NCI-H187 treated with DMSO at 0.1 percent for 48 hours (cell line): ENCODE measurements at places on chromosomes 4 and X.

- DNase-seq: no peak
Measured at GRCh38 chr4:102390438-102390837, 45.2 kb upstream of the SLC39A8 start.

- DNase-seq: no peak
Measured at GRCh38 chr4:169115144-169115896, 105.3 kb upstream of the CBR4 start.

- DNase-seq: no peak
Measured at GRCh38 chrX:77969538-77969937, at the start of gene PGAM4. TSS of gene PGAM4 (minus strand) at chrX:77969638. CDS start at chrX:77969638, 0 bp downstream.

DNA sequence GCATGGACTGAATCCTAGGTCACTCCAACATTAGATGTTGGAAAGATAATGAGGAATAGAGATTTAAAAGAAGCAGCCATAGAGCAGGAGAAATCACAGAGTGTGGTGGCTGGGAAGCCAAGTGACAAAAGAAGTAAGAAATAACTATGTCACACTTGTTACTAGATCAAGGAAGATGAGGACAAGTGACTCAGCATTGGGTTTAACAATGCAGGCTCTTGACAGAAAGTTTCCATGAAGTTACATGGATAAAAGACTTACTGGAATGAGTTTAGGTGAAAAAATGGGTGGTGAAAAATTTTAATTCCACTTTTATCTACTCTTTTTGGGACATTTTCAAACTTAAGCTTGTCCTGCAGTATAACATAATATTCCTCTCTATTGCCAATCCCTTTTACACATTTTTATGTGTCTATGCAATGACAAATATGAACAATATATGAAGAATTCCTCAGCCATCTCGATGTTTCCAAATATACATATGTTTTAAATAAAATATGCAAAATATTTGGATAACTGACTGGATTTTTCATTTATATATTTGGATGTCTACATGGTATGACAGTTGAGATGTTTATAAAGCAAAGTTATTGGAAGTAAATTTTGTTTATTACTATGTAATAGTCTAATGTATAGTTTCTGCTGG lies 462.6 kb downstream of the IL15 start:
- DNase-seq: no peak

- DNase-seq: no peak
Measured at GRCh38 chr4:31088600-31089230, 368.5 kb downstream of the PCDH7 start.

DNA sequence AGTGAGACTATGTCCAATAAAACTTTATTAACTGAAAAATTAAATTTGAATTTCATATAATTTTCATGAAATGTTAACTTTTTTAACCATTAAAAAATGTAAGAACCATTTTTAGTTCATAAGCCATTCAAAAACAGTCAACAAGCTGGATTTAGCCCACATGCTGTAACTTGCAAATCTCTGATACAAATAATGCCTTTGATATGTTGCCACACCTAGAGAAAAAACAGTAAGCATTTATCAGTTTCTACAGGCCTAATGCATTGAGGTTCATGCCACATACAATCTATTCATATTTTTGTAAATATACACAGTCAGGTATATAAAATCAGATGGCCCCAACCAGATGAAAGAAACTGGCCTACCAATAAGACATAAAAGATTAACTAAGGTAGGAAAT lies 52.8 kb downstream of the LCORL start:
- DNase-seq: no peak

DNA sequence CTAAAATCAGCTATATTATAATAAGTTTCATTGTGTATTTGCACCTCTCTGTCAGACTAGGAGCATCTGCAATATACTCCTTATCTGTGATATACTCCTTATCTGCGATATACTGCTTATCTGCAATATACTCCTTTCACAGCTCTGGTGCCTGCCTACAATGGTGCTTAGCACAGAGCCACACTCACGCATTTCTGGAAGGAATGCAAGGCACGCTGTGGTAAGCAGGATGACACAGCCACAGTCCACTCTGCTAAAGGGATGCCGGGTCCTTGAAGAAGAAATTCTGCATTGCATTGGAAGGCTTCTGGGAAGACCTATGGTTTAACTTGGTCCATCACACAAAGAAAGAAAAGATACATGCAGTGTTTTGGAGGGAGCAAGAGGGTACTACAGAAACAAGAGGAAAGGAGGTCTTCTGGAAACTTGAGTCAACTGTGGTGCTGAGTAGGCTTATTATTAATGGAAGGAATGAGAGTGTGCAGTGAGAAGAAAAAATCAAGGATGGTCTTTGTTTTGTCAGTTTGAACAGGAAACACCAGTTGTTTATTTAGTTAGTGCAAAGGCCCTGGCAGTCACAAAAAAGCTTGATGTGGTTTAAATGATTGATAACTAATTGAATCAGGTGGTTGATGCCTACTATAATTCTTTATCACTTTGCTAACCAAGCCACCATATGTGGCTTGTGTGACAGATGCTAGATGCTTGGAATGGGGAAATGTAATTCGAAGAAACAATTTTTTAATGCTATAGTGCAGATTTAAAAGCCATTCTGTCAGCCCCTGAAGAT lies 342.3 kb downstream of the GRXCR1 start:
- DNase-seq: no peak

DNA sequence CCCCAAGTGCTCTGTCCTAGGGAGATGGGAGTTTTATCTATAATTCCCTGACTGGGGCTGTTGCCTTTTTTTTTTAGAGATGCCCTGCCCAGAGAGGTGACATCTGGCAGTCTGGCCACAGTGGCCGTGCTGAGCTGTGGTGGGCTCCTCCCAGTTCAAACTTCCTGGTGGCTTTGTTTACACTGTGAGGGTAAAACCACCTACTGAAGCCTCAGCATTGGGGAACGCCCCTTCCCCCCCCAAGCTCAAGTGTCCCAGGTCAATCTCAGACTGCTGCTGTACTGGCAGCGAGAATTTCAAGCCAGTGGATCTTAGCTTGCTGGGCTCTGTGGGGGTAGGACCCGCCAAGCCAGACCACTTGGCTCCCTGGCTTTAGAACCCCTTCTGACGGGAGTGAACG lies 38.3 kb upstream of the CBLL2 start:
- DNase-seq: no peak

GRCh38 chrX:152575331-152575730 lies 62.4 kb upstream of the GABRQ start:
- no peak for DNase-seq

DNA sequence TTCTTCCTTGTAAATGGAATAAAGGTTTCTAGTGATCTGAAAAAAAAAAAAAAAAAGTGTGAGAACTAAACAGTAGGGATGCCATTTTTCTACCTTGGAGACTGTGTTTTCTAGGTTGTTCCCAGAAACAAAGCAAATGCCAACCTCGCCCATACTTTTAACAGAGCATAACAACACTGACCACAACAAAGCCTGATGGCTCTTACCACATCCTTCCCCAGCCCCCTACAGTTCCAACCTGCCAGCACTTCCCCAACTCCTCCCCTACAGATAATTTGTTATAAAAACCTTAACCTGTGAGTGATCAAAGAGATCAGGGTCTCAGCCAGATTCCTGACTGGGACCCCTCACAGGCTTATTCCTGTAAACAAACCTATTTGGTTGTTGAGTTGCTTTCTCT lies 940.0 kb downstream of the SH3BGRL start:
- no peak for DNase-seq

DNA sequence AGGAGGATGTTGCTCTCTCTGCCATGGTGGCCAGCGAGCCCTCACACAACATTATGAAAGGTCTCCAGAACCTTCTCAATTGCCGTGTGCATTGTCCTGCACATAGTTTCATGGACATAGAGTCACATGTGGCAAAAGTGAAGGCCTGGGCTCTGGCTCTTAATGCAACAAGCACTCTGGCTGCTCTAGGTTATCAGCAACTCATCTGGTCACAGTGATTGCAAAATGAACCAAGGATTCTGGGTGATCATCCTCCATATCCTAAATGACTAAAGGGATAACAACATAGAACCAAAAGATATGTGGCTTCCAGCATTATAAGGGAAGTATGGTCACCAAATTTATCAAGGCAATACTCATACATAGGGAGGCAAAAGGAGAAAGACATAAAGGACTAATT lies 175.2 kb downstream of the MGST2 start:
- no peak for DNase-seq

- DNase-seq: no peak
Measured at GRCh38 chr4:2357821-2358745, 60.4 kb downstream of the ZFYVE28 start.

- no peak for DNase-seq
Measured at GRCh38 chrX:97060020-97060419, 176.3 kb downstream of the RPA4 start.

DNA sequence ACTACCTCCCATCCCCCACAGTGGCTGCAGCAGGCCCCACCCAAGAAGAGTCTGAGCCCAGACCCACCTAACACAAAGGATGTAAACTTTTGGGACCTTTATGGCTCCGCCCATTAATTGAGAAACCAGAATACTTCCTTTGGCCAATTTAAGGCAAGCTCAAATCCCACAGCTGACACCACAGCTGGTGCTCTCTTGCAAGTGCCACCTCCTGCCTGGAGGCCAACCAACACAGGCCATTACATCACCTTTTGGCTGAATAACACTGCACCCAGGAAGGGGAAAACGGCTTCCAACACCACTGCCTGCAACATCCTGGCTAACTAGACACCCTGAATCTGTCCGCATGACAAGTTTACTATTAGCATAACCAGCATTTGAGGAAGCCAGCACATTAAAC lies 248.8 kb downstream of the PRDM5 start:
- DNase-seq: no peak

- DNase-seq: no peak
Measured at GRCh38 chr4:76958891-76959290, 9.3 kb downstream of the SEPTIN11 start.

DNA sequence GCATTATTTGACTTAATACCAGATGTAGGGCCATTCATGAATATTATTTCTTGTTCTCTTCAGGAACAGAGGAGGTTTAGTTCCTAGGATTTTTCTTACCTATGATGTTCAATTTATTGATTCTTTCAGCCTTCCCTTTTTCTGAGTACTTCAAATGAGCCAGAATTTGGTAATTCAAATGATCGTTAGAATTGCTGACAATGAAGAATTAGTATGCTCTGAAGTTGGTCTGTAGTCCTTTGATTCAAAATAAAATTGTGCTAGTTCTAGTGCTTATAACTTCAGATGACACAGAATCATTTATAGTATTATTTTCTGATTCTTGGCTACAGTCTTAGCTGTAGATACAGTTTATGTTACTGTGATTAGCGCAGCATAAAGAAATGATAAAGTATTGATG lies 35.2 kb upstream of the WDR17 start:
- no peak for DNase-seq

GRCh38 chr4:187618701-187619281 lies 376.8 kb upstream of the ZFP42 start:
- DNase-seq: no peak

- DNase-seq: no peak
Measured at GRCh38 chrX:9482837-9483236, 18.0 kb downstream of the TBL1X start.

DNA sequence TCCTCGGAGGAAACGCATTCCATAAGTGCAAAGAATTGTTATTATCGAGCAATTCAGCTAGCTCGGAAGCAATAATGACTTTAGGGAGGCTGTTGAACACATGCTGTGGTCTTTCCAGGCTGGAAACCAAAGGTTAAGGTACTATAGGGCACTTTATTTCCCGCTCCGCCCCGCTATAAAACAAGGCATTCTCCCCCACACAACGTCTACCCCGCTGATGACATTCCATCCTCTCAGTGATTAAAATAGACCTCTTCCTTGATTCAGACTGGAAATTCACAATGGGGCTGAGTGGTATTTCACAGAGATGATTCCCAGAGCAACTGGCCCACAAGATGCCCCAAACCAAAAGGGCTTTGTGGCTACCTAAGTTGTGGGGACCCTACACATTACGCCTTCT lies 196.4 kb downstream of the STIM2 start:
- DNase-seq: no peak

DNA sequence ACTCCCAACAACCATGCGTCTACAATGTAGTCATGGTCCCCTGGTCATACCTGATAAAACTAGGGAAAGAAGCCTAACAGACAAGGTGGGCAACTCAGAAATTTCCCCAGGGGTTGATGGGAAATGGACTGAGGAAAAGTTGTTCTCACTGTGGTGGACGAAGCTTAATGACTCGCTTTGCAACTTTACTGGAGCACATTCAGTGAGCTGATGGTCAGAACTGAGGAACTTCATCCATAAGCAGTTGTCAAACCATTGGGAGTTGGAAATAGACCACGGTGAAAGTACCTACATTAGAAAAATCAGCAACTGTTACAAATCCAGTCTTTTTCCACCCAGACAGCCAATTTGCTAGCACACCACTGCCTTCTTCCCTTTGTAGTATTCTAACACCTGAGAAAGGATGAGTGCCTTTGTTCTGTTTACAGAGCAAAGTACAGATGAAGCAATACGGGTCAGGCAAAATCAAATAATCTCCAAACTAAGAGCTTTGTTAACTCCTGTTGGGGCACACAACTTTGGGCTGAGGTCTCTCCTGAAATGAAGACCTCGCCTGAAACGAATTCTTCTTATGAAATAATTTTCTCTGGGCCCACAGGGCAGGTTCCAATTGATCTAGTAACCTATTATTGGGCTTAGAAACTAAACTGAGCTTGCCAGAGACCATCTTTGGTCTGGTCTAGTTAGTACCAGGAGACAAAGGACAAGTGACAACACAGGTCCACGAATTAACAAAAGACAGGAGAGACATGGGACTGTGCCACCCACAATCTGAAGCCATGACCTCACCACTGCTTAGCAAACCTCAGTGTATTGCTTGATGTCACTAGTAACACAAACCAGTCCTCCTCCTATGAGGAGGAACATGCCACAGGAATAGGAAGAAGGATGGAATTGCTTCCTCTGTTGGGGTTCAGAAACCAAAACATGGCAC lies 58.9 kb upstream of the NFKB1 start:
- no peak for DNase-seq

DNA sequence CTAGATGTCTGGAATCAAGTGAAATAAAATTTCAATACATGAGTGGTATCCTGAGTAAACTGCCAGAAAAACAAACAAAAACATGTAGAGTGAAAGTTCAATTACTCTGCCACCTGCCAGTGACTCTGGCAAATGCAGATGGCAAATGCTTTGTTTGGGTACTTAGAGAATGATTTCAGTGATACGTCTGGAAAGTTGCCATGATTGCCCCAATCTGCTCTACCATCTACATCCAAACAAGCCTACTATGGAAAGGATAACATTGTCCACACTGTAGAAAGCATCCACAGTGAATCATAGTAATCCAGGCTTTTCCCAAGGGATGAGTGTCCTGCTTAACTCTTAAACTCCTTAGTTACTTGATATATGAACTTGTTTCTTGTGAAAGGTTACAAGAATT lies 3.4 kb downstream of the SPATA4 start:
- no peak for DNase-seq

- DNase-seq: no peak
Measured at GRCh38 chrX:64192040-64192439, 13.5 kb downstream of the AMER1 start.

- no peak for DNase-seq
Measured at GRCh38 chr4:22678940-22679854, 13.5 kb upstream of the GBA3 start.
